ENCODE measurements at places on chromosomes 1 and 21. TPM values are rescaled to one million over a fixed set of nuclear protein-coding genes. Genes with fewer than 3 reads are reported as not detected.

GRCh38 chr1:61293197-61293596 lies 210.8 kb downstream of the NFIA start:
- DNase-seq: no peak

- peak; percentile 77 for DNase-seq
Measured at GRCh38 chr1:183881387-183882131, 76.6 kb downstream of the RGL1 start.

Gene LCA5L
- 5.0 TPM for polyA plus RNA-seq

GRCh38 chr1:27084107-27084506 lies 70.8 kb downstream of the SLC9A1 start:
- no peak for DNase-seq

Gene SOX13
- 56.7 TPM for polyA plus RNA-seq

DNA sequence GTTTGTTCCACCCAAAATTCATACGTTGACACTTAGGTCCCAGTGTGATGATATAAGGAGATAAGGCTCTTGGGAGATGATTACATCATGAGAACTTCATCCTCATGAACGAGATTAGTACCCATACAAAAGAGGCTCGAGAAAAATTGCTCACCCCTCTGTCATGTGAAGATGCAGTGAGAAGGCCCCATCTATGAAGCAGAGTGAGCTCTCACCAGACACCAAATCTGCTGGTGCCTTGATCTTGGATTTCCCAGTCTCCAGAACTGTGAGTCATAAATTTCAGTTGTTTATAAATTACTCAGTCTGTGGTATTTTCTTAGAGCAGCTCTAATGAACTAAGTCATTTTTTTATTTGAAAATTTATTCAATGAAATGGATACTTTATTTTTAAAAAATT lies 42.6 kb upstream of the USP25 start:
- no peak for DNase-seq

All from renal pelvis (tissue), 12 donors.